ENCODE measurements at places on chromosomes 1 and 21.

GRCh38 chr1:114130213-114130612, 23.5 kb downstream of the SYT6 start:
- H3K27me3 ChIP-seq, result no peaks in the 10 kb centered on the region
- H3K36me3 ChIP-seq, result no peaks in the 10 kb centered on the region
- H3K4me3 ChIP-seq, result no peak overlapping the region
- DNase-seq, result no peak
- no peaks in the 10 kb centered on the region for H3K4me1 ChIP-seq

- no peaks in the 10 kb centered on the region for H3K4me1 ChIP-seq
- H3K4me3 ChIP-seq, result no peak overlapping the region
- H3K36me3 ChIP-seq, result no peaks in the 10 kb centered on the region
- no peak for DNase-seq
- no peak overlapping the region for H3K27ac ChIP-seq
Measured at GRCh38 chr1:115330480-115331013, 7.5 kb downstream of the NGF start.

DNA sequence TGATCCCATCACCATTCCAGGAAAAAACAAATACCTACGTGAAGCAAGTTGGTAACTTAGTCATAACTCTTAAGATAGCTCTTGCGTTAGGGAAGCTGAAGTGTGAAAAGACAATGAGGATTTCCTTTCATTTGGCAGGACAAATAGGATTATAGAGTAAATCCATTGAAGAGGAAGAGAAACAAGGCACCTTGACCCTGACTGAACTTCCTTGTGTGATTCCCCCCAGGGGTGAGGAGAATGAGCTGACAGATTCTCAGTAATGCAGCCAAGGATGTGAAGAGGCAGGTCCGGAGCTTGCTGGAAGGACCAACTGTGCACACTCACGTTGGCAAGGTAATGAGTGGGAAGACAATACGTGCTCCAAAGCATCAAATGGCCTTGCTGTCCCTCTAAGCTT, 55.0 kb upstream of the HMCN1 start:
- no peaks in the 10 kb centered on the region for H3K27me3 ChIP-seq
- no peaks in the 10 kb centered on the region for H3K4me1 ChIP-seq
- no peaks in the 10 kb centered on the region for H3K36me3 ChIP-seq
- no peak overlapping the region for H3K27ac ChIP-seq
- DNase-seq, result no peak

DNA sequence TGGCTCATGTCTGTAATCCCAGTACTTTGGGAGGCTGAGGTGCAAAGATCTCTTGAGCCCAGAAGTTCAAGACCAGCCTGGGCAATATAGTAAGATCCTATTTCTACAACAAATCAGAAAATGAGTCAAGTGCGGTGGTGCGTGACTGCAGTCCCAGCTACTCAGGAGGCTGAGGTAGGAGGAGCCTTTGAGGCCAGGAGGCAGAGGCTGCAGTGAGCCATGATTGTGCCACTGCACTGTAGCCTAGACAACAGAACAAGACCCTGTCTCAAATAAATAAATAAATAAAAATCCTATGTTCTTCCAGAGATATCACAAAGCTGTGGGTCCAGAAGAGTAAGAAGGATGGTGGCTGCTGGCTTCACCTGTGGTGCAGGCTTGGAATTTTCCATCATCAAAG, 22.1 kb downstream of the CDA start:
- DNase-seq, result no peak
- H3K4me1 ChIP-seq, result peaks cover 40% of the 10 kb centered on the region
- no peaks in the 10 kb centered on the region for H3K36me3 ChIP-seq
- no peak overlapping the region for H3K27ac ChIP-seq
- H3K27me3 ChIP-seq, result no peaks in the 10 kb centered on the region

DNA sequence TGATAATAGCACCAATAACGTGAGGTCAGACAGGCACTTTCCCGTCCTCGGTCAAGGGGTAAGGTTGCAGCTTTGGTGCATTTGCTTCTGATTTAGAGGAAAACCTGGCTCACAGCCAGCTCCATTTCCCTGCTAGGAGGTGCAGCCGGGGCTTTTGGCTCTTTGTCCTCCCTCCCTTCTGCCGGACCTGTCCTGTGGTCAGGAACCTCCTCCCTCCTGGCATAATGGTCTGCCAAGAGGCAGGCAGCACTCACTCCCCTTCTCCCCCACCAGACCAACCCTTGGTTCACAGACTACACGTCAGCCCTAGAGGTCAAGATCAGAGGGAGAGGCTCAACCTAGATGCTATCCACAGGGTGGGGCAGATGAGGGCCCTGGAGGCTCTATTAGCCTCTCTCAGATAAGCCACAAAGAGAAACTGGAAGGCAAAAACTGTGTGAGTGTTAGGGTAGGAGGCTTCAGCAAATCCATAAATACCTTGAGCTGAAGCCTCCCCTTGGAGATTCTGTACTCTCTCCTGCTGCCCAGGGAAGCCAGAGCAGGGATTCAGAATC, 64.8 kb downstream of the PLXNA2 start:
- H3K27ac ChIP-seq, result no peak overlapping the region
- DNase-seq, result no peak
- no peaks in the 10 kb centered on the region for H3K4me1 ChIP-seq
- H3K27me3 ChIP-seq, result no peaks in the 10 kb centered on the region
- H3K36me3 ChIP-seq, result no peaks in the 10 kb centered on the region

GRCh38 chr1:55646181-55646580, 431.0 kb upstream of the USP24 start:
- H3K4me3 ChIP-seq, result no peak overlapping the region
- no peak overlapping the region for H3K27ac ChIP-seq
- H3K4me1 ChIP-seq, result no peaks in the 10 kb centered on the region
- no peaks in the 10 kb centered on the region for H3K27me3 ChIP-seq

DNA sequence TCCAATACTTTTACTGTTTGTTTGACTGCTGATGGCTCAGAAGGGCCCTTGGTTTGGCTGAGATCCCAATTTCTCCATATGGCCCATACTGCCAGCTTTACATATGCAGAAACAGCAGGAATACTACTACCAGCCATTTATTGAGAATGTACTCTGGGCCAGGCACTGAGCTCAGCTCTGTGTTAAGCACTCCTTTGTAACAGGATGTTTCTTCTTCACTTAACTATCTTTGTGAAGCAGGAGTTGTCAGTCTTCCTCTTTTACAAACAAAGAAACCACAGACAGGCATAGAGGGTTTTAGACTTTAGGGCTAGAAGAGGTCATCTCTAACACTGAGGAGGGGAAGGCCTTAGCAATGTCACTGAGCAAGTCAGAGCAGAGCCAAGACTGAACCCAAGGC, 8.3 kb downstream of the HMGCL start:
- H3K27me3 ChIP-seq, result no peaks in the 10 kb centered on the region
- H3K36me3 ChIP-seq, result no peaks in the 10 kb centered on the region
- DNase-seq, result no peak
- H3K4me1 ChIP-seq, result no peaks in the 10 kb centered on the region
- H3K27ac ChIP-seq, result no peak overlapping the region

DNA sequence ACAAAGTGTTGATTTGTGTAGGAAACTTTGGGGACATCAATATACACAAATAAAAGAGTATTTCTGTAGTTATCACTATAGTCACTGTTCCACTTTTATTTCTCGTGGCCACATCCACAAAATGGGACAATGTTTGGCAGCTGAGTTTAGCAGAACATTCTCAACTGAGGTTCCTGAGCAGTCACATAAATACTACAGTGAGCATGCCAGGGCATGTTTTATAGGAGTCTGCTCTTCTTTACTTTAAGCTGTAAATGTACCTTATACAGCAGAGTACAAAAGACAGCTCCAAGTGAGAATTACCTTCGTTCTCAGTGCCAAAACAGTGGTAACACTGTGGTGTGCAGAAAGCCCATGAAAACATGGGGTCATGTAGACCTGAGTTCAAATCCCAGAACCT, 5.0 kb downstream of the BTG3 start:
- no peak overlapping the region for H3K27ac ChIP-seq
- DNase-seq, result no peak
- peaks cover 5% of the 10 kb centered on the region for H3K36me3 ChIP-seq

DNA sequence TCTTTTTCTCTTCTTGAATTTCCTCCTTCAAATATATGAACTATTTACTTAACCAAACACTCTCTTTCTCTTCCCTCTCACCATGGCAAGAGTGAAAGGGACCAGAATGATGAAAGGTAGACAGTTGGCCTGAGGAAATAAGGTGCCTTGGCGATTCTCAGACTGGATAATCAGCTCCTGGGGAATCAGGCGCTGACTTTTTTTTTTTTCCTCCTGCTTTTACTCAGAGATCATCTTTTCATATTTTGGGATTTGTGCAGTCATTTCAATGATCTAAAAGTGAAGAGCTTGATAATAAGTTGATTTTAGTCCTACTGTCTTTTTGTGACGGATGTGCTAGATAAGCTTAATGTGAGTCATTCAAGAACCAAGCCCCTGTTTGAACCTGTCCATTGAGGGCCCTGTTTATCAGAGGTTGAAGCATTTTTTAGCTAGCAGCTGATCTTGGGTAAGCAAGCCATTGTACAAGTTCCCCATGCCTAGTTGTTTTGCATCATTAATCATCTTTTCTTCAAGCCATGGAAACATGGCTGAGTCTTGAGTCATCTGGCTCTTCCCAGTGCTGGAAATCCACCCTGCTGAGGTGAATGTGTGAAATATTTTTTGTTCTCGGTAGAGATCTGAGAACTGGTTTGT, 40.8 kb downstream of the ITSN1 start:
- peak; percentile 30 for DNase-seq
- no peaks in the 10 kb centered on the region for H3K36me3 ChIP-seq
- no peaks in the 10 kb centered on the region for H3K27me3 ChIP-seq
- H3K27ac ChIP-seq, result peak overlapping the region; percentile 44
- H3K4me1 ChIP-seq, result peaks cover 46% of the 10 kb centered on the region

Measured in Panc1 (cell line).